ENCODE measurements at places on chromosomes 4 and X. TPM values are rescaled to one million over a fixed set of nuclear protein-coding genes. Genes with fewer than 3 reads are reported as not detected.

Gene UGT2B15
- total RNA-seq, result not detected

DNA sequence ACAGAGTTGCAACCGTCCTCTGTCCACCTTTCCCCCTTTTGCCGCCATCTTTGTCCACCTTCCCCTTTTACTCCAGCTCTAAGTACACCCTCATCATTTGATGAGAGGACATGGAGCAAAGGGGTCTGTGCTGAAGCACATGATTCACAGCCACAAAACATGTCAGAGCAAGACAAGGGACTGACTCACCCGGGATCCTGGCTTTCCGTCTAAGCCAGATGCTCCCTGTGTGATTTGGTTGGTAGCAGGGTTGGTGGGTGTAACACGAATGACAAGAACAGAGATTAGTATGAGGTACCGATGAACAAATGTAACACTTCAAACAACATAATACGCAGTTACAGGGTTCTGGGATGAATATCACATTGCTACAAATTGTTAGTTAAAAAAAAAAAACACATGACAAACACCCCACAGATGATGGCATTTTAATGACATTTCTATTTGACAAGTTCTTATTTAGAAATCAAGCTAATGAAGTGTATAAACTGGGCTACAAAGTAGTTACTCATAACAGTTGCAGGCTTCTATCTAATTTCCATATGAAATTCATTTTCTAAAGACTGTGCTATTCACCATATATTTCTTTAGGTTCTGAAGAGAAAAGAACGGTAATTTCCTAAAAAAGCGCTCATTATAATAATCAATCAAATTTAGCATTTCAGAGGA lies 71.4 kb upstream of the ETNPPL start:
- DNase-seq, result peak; percentile 83

GRCh38 chrX:102652031-102652688 lies 877 bp downstream of the GPRASP1 start:
- DNase-seq, result no peak

DNA sequence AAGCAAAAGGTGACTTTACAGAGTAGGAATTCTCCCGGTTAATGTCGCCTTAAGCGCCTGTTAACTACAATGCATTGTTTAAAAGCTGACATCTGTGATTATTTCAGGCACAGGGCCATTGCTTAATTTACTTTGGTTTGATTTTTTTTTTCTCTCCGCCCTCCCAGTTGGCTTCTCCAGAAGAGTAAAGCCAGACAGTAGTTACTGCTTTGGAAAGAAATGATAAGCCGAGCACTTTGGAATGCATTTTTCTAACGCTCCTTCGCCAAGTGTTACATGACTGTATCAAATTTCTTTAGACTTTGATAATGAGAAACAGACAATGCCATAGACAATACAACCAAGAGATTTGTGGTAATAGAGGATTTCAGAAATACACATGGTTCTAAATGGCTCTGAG lies 383.0 kb upstream of the TENM3 start:
- DNase-seq, result no peak

Gene NHSL2
- total RNA-seq, result not detected

GRCh38 chr4:5472160-5472591 lies 236.2 kb downstream of the EVC2 start:
- peak; percentile 52 for DNase-seq

- DNase-seq, result no peak
These were observed 1259.8 kb downstream of the PCDH7 start for GRCh38 chr4:31979988-31980387.

DNA sequence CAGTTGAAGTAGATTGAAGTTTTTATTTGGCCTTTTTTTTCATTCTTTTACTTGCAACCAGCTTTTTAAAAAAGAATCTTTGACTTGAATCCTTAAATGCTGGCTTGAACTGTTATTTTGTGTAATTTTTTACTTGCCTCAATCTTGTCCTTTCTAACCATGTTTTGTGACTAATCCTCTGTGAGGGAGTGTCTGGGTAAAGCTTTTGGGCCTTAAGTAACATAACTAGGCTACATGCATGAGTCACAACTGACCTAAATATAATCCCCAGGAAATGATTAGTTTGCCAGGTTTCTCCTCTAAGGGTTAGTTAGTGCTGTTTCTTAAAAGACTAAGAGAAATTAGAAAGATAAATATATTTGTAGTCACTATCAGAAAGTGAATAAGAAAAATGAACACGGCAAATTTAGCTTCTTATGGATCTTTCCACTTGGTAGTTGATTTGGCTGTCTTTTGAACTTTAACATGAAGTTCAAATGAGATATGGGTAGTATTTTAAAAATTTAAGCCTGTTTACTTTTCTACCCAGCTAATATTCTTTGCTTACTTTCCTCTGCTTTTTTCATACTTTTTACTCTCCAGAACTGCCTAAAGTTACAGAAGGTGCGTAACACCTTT lies 13.0 kb downstream of the EXOC1 start:
- peak; percentile 93 for DNase-seq

Gene TMEM150C
- total RNA-seq, result 0.10 TPM

DNA sequence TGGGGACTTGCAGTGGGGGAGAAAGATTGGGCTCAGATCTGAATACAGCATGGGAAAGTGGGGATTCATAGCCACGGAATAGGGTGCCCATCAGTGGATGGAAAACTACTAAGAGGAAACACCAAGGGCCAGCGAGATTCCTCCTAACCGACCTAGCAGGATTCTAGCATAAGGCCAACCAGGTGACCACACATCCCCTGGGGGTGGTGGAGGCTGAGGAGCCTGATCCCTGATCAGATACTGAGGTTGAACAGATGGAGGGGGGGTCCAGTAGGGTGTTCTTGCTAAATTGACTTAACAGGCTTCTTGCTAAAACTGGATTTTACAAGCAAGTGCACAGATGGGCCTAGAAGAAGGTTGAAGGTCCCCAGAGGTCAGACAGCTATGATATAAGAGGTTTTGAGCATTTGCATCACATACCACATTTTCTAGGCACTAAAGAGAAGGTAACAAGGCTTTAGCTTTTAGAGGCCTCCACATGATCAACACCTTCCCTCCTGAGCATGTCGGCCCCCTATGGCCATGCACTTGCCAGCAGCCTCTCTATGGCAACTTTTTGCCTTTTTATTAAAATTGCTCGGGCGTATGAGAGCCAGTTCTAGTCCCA lies 69.1 kb upstream of the PUDP start:
- DNase-seq, result no peak

Gene HS6ST2
- total RNA-seq, result 23.9 TPM

GRCh38 chr4:25012655-25013054 lies 18.1 kb downstream of the LGI2 start:
- DNase-seq, result no peak

DNA sequence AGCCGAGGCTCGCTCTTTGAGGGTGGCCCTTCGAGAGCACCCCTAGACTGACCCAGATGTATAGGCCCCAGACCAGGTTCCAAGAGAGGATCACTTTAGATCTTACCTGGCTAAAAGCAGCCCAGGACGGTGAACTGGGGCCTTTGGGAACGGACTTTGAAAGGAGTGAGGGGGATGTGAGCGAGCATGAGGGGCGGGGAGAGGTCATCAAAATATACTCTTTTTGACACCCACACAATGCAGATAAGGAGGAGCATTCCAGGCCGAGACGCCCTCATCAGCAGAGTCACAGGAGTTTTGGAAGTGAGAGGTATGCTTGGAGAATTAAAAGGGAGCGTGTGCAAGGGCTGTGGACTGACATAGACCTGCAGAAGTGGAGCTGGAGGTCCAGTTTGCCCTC lies 528 bp downstream of the NSDHL start:
- no peak for DNase-seq

DNA sequence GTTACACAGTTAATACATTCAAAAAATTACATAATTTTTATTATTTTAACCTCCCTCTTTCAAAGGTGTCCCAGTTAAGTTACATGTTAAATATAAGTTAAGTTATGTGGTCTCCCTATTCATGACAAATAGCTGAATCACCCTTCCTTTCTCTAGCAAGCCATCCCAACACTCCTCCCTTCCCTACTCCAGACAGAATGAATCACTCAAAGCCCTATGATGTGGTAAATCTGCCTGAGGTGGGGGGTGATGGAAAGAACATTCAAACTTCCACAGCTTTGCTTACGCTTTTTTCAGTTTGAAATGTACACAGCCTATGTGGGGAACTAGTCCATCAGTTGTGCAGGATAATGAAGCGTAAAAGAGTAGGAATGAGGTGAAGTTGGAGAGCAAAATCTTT lies 90.2 kb downstream of the CXCL13 start:
- peak; percentile 94 for DNase-seq

Gene CDX4
- total RNA-seq, result not detected

DNA sequence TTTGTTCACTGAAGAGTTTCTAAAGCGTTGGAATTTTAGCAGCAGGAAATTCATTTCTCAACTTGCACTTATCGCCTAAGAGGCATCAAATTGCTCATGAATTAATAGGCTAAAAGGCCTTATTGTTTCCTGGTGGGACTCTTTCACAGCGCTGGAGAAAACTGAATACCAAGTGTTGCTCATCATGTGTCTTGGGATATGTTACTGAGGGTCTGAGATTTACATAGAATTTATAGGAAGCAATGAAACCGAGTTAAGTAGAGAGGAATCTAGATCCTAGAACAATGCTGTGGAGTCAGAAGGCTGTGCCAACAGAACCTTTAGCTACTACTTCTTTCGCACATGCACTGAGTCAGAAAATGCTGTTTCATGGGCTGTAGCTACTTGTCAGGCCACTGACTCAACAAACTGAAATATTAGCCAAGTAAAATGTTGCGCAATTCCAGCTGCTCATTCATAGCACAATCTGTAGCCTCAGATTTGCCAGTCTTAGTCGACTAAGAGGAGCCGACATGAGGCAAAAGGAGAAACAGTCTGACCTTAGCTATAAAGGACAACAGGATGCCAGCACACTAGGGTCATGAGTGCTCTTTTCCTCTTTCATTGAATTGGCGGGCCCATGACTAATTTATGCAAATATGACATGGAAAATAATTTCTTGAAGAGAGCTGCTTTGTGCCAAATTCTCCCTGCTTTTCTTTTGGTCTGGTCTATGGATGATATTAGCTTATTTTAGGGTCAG lies 35.9 kb upstream of the CXCL8 start:
- DNase-seq, result peak; percentile 99

DNA sequence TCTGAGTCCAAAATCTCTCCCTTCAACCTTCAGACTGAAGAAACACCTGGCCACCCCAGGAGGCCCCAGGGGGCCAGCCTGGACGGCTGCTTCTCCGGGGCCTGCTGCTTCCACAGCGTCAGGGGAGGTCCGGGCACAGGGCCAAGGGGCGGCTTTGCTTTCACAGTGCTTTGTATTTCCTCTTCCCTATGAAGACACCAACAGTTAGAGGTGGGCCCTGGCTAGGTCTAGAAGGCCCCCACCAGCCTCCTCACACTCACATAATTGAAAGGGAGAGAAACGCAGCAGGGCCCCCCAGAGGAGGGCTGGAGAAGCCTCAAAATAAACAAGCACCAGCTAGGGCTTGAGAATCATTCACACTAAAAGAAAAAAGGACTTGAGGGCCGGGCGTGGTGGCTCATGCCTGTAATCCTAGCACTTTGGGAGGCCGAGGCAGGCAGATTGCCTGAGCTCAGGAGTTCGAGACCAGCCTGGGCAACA lies 17.8 kb downstream of the SCD5 start:
- DNase-seq, result peak; percentile 79

Gene SPIN2B
- 7.2 TPM for total RNA-seq

DNA sequence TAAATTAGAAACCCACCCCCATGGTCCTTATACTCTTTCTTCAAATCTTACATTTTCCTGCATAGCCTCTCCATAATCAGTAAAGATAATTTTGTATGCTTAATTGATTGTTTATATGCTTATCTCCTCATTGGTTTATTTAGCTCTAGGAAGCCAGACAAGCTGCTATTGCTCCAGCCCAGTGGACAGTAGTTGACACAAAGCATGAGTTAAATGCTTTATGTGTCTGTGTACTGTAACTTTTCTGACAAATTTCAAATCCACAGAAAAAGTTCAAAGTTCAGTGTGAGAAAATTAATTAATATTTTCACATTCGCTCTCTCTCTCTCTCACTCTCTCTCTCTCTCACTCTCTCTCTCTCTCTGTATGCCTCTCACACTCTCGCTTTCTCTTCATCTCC lies 181.7 kb downstream of the GABRB1 start:
- DNase-seq, result no peak

Gene RIBC1
- total RNA-seq, result 1.0 TPM

- no peak for DNase-seq
These were observed 6.9 kb upstream of the NSD2 start for GRCh38 chr4:1864076-1865008.

DNA sequence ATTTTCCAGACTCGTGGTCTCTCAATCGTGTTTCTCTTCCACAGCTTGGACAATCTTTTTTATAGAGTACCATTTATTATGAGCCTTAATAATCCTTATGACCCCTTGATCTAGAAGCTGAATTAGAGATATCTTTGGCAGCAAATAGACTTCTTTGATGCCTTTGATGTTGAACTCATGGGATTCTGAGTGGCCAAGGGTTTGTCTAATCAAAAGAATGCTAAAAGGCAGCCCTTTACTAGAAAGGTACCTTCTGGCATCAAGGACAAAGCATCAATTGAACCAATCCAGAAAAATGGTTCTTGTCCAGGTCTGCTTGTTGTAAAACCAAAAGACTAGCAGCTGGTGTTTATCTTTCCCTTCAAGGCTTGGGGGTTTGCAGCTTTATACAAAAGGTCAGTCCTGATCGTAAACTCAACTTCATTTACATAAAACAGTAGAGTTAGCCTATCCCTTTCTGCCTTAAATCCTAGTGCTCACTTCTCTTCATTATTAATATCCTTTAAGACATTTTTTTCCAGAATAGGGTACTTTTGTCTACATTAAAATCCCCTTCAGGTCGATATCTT lies 411.3 kb downstream of the FAT4 start:
- no peak for DNase-seq

DNA sequence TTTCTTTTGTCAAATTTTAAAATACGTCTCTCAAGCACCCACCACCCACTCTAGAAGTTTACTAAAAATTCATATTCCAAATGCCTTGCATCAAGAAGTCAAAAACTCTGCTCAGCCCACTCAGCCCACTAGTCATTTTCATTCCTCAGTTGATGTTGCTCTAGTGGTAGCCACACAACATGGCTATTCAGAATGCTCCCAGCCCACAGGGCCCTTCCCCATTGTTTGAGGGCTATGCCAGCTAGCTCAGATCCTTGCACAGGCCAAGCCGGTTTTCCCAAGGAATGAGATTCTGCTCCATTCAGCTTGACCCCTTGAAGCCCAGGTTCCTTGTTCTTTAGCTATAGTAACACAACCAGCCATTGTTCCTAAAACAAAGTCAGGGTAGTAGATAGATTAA lies 297.5 kb upstream of the RASGEF1B start:
- DNase-seq, result no peak

DNA sequence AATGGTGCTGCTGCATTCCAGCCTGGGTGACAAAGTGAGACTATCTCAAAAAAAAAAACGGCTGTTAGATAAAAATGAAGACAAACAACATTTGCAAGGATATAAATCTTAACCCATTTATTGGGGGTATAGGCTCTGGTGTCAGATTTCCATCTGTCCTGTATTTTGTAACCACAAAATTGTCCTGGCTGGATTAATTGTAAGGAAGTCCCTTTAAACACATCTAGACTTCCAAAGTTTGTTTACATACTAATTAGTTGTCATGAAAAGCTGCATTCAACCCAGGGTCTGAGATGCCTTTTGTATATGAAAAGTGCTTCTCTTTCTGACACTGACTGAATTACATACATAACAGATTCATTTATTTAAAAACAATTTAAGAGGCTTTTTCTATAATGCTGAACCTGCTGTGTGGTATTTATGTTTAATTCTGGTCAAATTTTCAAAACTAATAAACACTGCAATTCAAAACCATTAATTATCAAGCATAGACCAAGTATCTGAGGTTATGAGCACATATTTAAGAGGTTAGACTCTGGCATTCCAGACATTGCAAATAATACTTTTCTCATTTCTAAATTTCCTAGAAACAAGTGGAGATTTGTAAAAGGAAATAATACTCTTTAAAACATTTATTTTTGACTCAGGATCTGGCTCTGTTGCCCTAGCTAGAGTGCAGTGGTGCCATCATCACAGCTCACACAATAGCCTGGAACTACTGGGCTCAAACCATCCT lies 17.5 kb upstream of the UGDH start:
- DNase-seq, result no peak

Data from MCF 10A (cell line).